ENCODE measurements at places on chromosomes 16 and 17.

GRCh38 chr16:10646228-10646580, 48.5 kb downstream of the TEKT5 start:
- no peak for DNase-seq

DNA sequence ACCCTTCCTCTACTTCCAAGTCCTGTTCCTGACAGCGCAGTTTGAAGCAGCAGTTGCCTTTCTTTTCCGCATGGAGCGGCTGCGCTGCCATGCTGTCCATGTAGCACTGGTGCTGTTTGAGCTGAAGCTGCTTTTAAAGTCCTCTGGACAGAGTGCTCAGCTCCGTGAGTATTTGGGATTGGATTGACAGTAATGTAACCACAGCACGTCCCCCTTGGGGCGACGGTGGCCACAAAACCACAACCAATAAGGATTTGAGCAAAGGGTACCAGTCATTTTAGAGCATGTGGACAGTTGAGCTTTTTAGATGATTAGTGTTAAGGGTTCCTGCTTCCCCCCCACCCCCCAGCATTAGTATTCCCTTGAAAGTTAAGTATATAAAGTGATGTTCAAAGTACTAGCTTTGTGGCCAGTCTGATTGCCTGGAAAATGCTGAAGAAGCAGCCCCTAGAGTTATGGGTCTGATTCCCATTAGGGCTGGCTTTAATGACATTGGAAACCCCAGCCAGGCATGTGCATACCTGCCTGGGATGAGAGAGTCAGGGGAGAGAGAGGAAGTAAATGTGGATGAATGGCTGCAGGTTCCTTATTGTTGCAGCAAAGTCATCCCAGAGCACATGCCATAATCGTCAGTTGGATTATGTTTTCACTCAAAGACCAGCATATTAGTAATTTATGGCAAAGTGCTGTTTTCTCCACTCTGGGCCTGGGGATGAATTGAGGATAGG, 31.6 kb upstream of the SLC12A3 start:
- DNase-seq: no peak

DNA sequence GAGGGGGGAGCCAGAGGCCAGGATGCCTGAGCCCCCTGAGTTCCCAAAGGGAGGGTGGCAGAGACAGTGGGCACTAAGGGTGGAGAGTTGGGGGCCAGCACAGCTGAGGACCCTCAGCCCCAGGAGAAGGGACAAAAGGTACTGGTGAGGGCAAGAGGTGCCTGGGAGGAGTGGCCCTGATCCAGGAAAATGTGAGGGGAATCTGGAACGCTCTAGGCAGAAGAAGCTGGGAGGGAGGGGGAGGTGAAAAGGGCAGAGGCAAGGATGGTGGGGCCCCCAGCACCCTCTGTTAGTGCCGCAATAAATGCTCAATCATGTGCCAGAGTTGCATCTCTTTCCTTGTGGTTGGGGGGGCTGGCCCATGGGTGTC, 1.1 kb downstream of the TCAP start:
- DNase-seq: no peak

- no peak for DNase-seq
Observed at GRCh38 chr16:58732545-58733247, 1.4 kb downstream of the GOT2 start.

GRCh38 chr16:56334761-56335160, 90.6 kb downstream of the AMFR start:
- no peak for DNase-seq

DNA sequence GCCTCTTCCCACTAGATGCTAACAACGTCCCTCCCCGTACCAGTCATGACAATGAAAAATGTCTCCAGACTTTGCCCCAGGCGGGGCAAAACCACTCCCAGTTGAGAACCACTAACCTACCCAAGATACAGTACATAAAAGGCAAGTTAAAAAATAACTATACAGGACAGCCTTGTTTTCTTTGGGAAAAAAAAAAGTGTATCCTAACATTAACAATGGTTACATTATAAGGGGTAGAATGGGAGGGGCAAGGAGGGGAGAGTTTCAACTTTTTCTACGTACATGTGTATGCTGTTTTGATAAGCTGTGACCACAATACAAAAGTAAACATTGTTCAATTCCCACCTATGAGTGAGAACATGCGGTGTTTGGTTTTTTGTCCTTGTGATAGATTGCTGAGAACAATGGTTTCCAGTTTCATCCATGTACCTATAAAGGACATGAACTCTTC, 94.9 kb downstream of the TOX3 start:
- no peak for DNase-seq

DNA sequence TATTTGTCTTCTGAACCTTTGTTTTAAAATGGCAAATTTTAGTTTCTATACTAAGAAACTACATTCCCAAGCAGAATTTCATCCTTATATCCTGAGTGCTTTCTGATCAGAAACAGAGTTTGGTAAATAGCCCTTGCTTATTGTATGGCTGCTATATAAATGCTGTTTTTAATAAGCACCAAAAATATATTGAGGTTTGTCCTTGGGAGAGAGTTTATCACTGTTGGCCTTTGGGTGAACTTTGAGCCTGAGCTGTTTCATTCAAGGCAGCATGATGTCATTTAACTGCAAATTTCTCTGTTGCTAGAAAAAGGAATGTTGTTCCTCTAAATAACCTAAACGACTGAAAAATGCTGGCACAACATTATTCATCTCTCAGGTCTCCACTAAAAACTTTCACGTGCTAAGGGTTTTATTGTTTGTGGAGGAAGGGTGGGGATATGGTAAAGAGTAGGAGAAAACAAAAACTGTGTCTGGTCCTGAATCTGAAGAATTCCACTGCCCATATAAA, 334.3 kb upstream of the TBX2 start:
- no peak for DNase-seq

DNA sequence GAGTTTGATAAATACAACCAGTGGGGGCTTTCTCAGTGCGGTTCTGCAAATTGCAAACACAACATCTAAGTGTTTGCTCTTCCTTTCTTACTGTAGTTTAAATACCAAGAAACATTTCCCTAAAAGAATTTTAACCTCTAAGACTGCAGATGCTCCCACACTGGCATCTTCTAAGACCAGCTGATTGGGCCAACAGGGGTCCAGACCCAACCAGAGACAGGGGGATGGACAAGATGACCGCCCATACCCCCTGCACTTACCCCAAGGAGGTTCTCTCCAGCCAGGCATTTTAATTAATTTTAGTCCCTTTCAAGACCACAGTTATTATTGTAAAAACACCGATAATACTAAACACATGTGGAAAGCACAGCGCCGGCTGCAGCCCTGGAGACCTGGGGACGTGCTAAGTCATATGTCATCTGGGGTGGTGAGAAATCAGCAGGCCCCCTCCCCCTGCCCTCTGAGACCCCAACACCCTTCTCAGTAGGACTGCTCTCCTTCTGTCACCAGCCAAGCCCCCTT, 242.3 kb downstream of the SOX9 start:
- no peak for DNase-seq

DNA sequence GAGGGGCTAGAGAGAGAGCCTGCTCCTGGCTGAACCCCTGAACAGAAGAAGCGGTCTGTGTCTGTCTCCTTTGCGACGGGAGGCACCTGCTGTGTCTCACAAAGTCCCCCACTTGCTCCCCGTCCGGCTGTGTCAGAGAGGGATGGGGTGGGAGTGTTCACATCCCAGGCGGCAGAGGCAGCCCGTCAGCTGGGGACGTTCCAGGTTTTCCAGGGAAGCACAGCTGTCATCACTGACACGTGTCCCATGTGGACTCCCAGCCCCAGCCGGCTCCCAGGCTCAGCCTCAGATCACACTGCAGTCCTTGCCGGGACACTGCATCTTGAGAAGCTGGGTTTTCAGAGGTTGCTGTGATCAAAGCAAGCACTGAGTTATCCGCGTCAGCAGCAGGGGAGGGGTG, 1.6 kb downstream of the TELO2 start:
- DNase-seq: no peak

GRCh38 chr17:32512328-32512727, 25.5 kb downstream of the CDK5R1 start:
- DNase-seq: no peak

GRCh38 chr17:77613627-77614026, 344.9 kb upstream of the TNRC6C start:
- DNase-seq: no peak

GRCh38 chr16:53080345-53081031, 25.7 kb downstream of the CHD9 start:
- DNase-seq: no peak

DNA sequence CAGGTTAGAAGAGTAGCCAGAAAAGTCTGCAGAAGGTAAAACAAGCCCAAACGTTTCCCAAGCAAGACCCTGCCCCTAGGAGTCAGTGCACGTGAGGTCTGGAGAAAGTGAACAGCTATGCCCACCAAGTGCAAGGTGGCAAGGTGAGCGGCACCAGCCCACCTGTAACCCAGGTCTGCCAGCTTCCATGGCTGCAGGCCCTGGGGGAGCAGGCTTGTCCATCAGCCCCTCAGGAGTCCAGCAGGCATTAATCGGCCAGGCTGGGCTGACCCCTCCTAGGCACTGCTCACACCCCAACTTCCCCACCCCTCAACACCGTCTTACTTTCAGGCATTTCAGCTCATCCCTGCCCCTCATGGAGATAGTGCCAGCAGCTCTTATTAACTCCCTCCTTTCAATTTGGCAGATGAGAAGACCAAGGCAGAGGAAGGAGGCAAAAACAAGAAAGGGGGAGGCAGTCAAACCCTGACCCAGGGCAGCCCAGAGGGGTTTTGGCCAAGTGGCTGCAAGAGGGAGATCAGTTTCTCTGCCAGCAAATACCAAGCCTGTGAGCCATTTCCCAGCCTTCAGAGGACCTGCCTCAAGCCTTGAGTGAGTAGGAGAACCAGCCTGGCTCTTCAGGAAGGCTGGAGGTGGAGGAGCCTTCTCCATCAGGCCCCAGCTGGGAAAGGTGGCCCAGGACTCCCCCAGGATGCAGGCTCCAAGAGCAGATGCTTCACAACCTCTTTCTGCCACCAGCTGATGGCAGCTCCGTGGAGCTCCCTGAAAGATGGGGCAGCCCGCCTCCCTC, 14.7 kb downstream of the BEAN1 start:
- no peak for DNase-seq

- no peak for DNase-seq
Observed at GRCh38 chr17:49439305-49439672, 24.6 kb upstream of the PHB1 start.

DNA sequence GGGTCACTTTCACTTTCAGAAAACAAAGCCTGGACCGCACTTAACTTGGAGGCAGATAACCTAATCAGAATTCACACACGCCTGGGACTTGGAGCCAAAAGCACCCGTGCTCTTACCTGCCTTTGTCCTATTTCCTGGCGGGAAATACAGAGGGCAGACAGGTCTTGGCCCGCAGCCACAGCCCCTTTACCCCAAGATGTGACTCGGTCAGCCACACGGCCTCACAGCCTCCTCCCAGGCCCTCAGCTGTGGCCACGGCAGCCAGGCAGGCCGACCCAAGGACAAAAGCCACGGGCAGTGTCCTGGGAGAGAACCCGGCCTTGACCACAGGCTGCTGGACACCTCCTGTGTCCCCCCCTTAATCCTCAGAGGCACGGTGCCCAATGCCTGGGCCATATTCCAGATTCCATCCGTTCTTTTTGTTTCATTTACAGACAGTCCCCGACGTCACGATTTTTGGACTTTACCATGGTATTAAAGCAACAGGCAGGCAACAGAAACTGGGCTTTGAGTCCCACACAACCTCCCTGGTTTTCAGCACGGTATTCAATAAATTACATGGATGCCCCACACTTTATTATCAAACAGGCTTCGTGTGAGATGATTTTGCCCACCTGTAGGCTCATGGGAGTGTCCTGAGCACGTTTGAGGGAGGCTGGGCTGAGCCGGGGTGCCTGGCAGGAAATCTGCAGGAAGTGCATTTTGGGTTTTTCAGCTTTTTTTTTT, 30.1 kb upstream of the GAA start:
- no peak for DNase-seq

- DNase-seq: no peak
Observed at GRCh38 chr17:877630-878029, 95.5 kb downstream of the MRM3 start.

DNA sequence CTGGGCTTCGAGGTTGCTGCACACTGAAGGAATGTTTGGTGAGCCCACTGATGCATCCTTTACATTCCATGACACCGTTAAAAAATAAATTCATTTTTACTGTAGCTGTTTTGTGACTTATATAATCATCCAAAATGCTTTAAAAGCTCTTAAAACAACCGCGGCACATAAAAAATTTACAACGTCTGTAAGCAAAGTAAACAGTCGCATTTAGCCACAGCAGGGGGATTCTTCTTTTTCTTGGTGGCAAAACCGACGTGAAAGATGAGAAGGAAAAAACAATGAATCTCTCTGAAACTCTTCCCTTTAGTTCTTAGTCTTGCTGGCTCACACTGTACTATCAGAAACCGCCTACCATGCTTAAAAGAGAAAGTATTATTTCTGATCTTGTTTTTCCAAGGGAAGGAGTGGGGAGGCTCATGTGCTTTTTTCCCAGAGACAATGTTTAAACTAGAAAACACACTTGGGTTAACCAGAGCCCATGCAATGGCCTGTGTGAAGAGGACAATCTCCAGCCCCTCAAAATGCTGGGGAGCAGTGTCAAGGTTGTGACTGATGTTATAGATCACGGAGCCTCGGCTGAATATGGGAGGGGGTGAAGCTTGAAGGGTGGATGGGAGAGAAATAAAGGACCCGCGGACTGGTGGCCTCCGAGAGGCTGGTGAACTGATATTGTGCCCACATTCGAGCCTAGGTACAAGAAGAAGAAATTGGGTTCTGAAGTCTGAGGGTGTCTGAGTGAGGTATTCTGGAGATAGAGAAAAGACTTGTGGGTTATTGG, 91.1 kb downstream of the IRF8 start:
- DNase-seq: no peak

DNA sequence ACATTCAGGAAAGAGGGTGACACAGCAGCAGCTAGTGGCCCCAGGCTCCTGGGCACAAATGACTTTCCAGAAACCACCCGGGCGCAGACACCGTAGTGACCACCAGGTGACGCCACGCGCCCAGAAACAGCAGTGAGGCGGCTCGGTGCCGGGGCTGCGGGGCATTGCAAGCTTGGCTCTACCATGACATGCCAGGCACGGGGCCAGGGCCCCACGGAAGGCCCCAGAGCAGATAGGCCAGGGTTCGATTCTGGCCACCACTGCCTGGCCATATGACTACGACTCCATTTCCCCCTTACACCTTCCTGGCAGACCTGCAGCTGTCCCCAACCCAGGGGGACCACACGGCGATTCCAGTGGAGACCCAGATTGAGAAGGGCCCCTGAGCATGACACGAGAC, 6.7 kb downstream of the RHBDF1 start:
- DNase-seq: peak; percentile 81

All from CD4-positive, alpha-beta memory T cell (primary cell).